ENCODE measurements at places on chromosomes 3 and 15. TPM values are rescaled to one million over a fixed set of nuclear protein-coding genes. Genes with fewer than 3 reads are reported as not detected.

The CFAP100 gene
- polyA plus RNA-seq = 5.7 TPM

The ARHGAP11A gene
- 55.2 TPM for polyA plus RNA-seq

The MAPKAPK3 gene
- 42.6 TPM for polyA plus RNA-seq

The CPLX3 gene
- polyA plus RNA-seq = not detected

The GRK7 gene
- 0.09 TPM for polyA plus RNA-seq

The NR1I2 gene
- polyA plus RNA-seq = 0.44 TPM

The NANOGP8 gene
- polyA plus RNA-seq = 0.48 TPM

The GNAT1 gene
- polyA plus RNA-seq = not detected

The NPTN gene
- 110 TPM for polyA plus RNA-seq

The C2CD4B gene
- polyA plus RNA-seq = 2.8 TPM

The SLC24A5 gene
- polyA plus RNA-seq = 0.31 TPM

The ATP13A5 gene
- polyA plus RNA-seq = 0.89 TPM

The PRC1 gene
- 57.8 TPM for polyA plus RNA-seq

The SYNPR gene
- polyA plus RNA-seq = 0.27 TPM

The COL7A1 gene
- polyA plus RNA-seq = 10.6 TPM

The THAP10 gene
- 7.1 TPM for polyA plus RNA-seq

The GOLGA8O gene
- polyA plus RNA-seq = 0.75 TPM

The PRTG gene
- polyA plus RNA-seq = 4.6 TPM

The A4GNT gene
- 0.63 TPM for polyA plus RNA-seq

The TTLL13 gene
- polyA plus RNA-seq = 0.09 TPM

The LXN gene
- 244 TPM for polyA plus RNA-seq

The PTPRG gene
- 44.3 TPM for polyA plus RNA-seq

The KLHL40 gene
- polyA plus RNA-seq = not detected

The PPP1R14D gene
- 0.23 TPM for polyA plus RNA-seq

The ZNF502 gene
- polyA plus RNA-seq = 9.1 TPM

The IGDCC3 gene
- 5.5 TPM for polyA plus RNA-seq

The CDHR4 gene
- 5.8 TPM for polyA plus RNA-seq

The IL17RD gene
- 12.2 TPM for polyA plus RNA-seq

The SELENOT gene
- 77.8 TPM for polyA plus RNA-seq

The ARL14 gene
- not detected for polyA plus RNA-seq

The TMEM41A gene
- polyA plus RNA-seq = 49.3 TPM

The PDCD7 gene
- polyA plus RNA-seq = 34.9 TPM

The SLC12A8 gene
- 1.3 TPM for polyA plus RNA-seq

The STRIT1 gene
- polyA plus RNA-seq = 0.28 TPM

All from right lung (tissue), 10 donors.